T47D (cell line): ENCODE measurements at places on chromosomes 7 and 10.

GRCh38 chr7:22185559-22185958 lies 171.4 kb downstream of the RAPGEF5 start:
- DNase-seq: no peak

DNA sequence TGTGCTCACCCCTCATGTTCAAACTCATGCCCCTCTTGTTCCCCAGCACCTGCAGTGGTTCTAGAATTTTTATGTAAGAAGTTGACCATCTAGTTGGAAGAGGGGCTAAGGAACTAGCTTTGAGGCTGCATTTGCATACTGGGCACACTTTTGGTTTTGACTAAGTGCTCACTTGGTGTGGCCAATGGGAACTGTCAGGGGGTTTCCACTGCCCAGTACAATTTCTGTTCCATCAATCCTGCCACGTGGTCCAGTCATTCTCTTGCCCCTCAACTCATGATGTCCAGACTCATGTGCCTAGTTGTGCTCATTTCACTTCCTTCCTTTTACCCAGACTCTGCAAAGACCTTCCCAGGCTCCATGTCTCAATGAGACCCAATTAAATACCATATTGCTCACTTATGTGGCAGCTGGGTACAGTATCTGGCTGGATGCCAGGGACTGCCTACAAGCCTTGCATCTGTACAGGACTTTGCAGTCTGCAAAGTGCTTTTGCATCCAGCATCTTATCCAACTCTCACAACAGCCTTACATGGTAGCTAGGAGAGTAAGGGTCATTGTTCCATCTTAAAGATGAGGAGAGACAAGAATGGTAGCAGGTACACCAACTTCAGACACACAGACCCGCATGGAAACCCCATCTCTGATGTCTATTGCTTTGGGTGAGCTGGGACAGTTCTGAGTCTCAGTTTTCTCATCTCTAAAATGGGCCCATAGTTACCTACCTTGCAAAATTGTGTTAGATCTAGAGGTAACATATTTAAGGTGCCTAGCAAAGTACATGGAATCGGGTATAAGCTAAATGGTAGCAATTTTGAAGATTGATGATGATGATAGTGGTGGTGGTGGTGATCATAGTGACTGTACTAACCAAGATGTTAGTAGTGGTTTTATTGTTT lies 30.1 kb upstream of the KCNMA1 start:
- DNase-seq: no peak

DNA sequence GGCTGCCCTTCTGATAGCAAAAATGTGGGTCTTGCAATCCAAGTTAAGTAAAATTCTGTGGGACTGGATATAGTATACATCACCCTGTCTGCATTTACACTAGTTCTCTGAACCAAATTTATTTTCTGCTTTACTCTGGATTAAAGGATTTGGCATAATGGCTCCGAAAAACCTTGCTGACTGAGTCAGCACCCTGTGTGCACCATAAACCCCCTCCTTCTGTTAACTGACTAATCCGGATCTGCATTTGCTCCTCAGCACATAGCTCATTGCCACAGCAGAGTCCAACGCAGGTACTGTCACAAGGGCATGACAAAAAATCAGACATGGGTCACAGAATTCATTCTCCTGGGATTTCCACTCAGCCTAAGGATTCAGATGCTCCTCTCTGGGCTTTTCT lies 1.3 kb downstream of the OR2A5 start:
- no peak for DNase-seq

- DNase-seq: no peak
Measured at GRCh38 chr10:6269953-6270867, 67.5 kb downstream of the PFKFB3 start.

- no peak for DNase-seq
Measured at GRCh38 chr7:154837622-154838021, 165.3 kb downstream of the PAXIP1 start.

DNA sequence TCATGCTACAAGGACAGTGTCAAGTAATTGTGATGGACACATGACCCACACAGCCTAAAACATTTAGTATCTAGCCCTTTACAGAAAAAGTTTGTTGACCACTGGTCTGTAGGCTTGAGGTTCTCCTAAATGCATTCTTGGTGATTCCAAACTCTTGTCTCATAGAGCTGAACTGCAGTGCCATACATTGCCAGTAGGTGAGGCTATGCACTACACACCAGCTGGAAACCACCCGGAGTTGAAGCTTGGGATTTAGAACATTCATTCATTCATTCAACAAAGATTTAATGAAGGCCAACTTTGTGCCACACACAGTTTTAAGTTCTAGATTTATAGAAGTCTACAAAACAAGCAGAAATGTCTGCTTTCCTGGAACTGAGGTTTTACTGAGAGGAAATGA lies 77.3 kb upstream of the TCF7L2 start:
- DNase-seq: no peak

DNA sequence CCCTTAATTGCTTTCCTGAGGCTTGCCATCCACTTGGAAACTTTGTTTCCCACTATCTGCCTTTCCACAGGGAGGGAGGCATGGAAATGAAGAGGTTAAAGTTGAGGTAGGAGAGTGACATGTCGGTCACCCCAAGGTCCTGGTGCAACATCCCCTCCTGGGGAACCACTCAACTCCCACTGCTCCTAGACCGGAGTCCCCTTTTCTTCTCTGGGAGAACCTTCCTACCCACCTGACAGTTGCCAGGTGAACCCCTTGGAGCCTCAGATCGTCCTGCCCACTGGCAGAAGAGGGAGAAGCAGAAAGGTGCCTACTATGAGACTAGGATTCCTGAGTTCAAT lies 21.7 kb downstream of the IMPDH1 start:
- no peak for DNase-seq

GRCh38 chr7:138903859-138904435 lies 77.2 kb downstream of the KIAA1549 start:
- no peak for DNase-seq

GRCh38 chr7:8413600-8413999 lies 19.8 kb upstream of the NXPH1 start:
- no peak for DNase-seq

- DNase-seq: no peak
Measured at GRCh38 chr7:132897093-132897687, 184.7 kb downstream of the CHCHD3 start.

GRCh38 chr10:62873866-62874265 lies 57.7 kb upstream of the EGR2 start:
- no peak for DNase-seq
